NAMALWA (cell line): ENCODE measurements at places on chromosomes 13 and 19.

GRCh38 chr19:41998246-41999020 lies 4.4 kb upstream of the ATP1A3 start:
- DNase-seq: peak; percentile 44

- peak; percentile 74 for DNase-seq
Observed at GRCh38 chr13:112616586-112617362, 28.8 kb upstream of the TUBGCP3 start.

GRCh38 chr13:113761136-113761535 lies 2.1 kb downstream of the TMEM255B start:
- DNase-seq: no peak

- no peak for DNase-seq
Observed at GRCh38 chr13:47175172-47175866, 278.5 kb upstream of the HTR2A start.

- no peak for DNase-seq
Observed at GRCh38 chr19:41300555-41300954, 9.4 kb upstream of the CCDC97 start.

GRCh38 chr19:887072-887471 lies 5.9 kb downstream of the MED16 start:
- DNase-seq: no peak

- DNase-seq: no peak
Observed at GRCh38 chr13:78339927-78340326, 263.4 kb downstream of the POU4F1 start.

- peak; percentile 90 for DNase-seq
Observed at GRCh38 chr19:21463449-21464105, 41.8 kb upstream of the ZNF429 start.
